ENCODE measurements at places on chromosomes 5 and 9.

- DNase-seq = peak; percentile 9
These were observed 4.5 kb downstream of the TYRP1 start for GRCh38 chr9:12697719-12698118.

DNA sequence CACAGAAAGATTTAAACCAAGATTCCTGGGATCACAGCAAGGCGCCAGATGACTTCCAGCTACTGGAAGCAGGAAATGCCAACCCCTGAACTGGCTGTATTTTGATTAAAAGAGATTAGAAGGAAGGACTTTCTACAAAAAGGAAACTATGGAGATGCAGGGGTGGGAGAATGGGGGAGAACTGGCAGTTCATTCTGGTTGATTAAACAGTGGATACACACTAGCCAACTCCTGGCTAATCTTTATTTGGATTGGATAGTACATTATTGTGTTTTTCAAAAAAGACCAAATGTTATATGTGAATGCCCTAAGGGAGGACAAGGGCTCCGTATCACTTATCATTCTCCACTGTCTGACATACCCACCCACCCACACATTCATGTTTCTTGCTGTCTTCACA is 93.2 kb downstream of the CDO1 start:
- DNase-seq = no peak

GRCh38 chr9:7879551-7880245 is 80.1 kb upstream of the DMAC1 start:
- no peak for DNase-seq

DNA sequence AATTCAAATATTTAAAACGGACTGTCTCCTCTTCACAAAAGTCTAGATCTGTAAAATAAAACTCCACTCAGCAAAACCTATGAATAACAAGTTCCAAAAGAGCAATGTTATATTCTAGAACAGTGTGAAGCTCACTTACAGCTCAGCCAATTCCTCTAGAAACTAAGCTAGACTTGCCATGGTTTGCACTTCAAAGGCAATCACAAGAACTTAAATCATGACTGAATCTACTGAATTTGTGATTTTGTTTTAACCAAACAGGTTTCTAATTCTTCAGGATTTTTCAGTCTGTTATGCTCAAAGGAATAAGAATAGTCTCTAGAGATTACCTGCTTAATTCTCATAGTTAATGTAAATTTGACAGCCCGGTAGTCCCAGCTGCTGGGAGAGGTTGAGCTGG is 1.4 kb upstream of the PKD2L2 start:
- DNase-seq = peak; percentile 3

DNA sequence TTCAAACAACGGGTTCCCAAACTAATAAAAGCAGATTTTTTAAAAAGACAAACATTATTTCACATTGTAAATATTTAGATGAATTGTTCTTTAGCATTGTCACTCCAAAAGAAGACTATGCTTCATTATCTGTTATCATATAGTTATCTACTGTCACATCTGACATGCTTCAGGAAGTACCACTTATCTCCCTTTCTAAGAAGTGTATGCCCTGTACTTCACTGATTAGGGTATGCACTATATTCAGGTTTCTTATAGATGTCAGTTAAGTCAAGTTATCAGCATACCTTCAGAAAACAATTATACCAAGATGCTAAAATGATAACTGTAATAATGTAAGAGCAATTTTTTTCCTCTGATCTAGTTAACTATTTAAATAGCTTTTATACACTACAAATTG is 40.4 kb downstream of the LMBRD2 start:
- DNase-seq = no peak
